ENCODE measurements at places on chromosomes 5 and 9.

- no peak for DNase-seq
Measured at GRCh38 chr9:136961279-136962065, 9.4 kb downstream of the LCN12 start.

- no peak for DNase-seq
Measured at GRCh38 chr5:3659907-3660306, 64.3 kb downstream of the IRX1 start.

- no peak for DNase-seq
Measured at GRCh38 chr5:37054391-37054790, 177.8 kb downstream of the NIPBL start.

DNA sequence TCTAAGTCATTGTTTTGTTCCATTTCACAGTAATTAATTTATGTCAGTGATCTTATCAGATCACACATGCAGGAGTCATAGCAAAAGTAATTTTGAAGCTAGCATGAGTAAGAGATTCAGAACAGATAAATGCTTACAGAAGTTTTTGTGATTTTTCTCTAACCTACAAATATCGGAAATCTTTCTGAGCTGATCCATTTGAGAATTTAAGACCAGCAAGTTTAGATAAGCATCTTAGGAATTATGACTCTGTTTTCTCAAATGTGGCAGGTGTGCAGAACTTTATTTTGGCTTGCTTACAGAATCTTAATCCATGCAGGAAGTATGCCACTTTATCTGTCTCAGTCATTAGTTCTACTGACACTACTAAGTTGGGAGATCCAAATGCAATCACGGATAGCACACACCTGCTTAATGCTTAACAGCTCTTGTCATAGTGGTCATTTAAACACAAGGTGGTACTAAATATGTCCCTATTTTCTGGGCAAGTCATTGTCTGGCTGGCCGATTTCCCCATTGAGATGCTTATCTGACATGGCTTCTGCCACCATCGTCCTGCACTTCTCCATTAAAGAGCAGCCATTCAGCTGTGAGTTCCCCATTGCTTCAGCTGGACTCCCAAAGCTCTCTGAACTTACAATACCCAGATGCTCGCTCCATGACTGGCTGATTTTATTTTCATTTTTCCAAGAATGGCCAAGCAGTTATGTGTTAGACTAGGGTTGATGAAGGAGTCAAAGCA, 305.4 kb upstream of the NUDT12 start:
- no peak for DNase-seq

GRCh38 chr5:151630088-151630487, 39.0 kb upstream of the FAT2 start:
- no peak for DNase-seq

DNA sequence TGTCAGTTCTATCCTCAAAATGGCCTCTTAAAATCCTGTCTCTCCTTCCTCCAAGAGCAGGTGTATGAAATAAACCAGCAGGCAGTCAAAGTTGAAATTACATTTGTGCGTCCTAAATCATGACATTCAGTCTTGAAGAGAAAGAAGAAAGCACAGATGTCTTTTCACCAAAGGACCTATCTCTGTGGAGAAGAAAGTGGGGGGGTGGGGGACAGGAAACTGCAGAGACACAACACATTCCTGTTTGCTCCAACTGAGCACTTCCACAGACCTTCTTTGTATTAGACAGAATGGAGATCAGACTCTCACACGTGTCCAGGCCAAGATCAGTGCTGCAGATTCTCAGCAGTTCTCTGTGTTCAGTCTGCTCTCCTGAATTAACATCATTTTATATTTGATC, 471.9 kb upstream of the RGMB start:
- DNase-seq, result no peak

DNA sequence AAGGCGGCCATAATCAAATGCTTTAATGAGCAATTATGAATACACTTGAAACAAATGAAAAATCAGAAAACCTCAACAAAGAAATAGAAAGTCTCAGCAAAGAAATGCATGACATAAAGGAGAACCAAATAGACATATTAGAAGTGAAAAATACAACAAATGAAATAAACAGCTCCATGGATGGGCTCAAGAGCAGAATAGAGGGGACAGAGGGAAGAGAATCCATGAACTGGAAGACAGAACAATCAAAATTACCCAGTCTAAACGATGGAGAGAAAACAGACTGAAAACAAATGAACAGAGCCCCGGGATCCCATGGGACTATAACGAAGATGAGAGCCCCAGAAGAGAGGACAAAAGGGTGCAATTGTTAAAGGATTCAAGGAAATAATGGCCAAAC, 6.6 kb upstream of the WWC1 start:
- no peak for DNase-seq

DNA sequence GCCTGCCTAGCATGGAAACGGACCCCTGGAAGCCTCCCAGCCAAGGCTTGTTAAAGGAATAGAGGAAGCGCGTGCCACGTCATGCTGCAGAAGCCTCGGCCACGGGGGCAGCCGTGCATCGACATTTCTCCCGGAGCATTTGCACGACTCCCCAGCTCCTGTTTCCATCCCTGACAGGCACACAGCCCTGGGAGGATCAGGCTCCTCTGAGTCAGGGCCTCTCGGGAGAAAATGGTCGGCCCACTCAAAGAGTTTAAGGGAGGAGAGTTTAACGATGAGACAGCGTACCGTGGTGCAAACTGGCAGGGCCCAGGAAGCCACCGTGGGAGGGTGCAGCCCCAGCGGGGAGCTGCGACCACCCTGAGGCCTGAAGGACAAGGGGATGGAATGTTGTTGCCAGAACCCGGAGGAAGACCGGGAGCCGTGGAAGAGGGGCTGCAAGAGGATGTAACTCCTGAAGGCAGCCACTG, 213.6 kb downstream of the PAX5 start:
- DNase-seq, result peak; percentile 40

DNA sequence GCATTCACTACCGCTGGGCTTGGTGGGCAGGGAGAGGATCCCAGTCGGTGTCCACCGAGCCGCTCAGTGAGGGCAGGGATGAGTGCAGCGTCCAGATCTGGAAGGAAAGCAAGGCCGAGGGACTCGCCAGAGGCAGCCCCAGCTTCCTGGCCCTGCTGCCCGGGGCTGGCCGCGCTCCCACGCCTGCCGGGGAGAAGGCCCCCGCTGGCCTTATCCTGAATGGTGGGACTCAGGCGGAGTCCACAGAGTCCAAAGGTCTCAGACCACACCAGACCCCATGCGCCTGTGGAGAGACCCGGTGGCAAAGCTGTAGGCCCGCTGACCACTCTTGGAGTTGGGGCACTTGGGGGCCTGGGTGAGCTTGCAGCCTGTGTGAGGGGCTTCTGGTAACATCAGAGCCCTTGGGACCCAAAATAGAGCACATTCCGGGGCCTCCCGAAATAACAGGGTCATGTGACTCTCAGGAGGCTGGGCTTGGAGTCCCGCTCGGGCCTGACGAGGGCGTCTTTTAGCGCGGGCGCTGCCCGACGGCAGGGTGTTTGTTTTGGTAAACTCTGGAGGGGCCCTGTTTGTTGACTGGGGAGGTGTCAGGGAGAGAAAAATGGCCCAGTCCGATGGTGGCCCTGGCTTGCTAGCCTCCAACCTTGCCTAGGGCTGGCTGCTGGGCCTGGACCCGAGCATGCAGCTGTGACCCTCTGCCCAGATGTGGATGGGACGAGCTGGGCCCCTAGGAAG, 2.8 kb downstream of the RXRA start:
- DNase-seq, result peak; percentile 84
